ENCODE measurements at places on chromosomes 1 and 21.

DNA sequence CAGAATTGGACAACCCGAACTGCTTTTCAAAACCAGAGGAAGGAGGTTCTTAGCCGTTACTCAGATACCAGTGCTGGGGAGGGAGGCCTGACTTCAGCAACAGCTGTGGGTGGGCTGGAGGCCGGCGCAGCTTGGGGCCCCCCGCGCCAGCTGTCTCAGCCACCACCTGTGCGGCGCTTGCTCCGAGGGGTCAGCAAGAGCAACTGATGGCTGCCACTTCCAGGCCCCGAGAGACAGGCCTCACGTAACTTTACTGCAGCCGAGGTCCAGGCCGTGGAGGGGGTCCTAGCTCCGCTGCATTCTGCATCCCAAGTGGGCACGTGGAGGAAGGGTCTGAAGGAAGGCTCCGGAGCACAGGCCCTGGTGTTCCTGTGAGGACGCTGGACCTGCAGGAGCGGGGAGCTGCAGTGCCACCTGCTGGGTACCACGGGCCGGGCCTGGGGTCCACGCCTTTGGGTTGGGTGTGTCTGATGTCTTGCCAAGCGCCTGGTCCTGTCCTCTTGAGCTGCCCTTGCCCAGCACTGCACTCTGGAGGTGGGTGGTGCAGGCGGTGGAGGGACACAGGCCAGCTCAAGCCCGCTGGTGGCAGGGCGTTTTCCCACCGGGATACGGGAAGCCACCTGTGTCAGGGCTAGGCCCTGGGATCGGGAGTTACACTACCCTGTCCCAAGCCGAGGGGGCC lies 9.8 kb downstream of the THAP3 start:
- no peak for DNase-seq

- no peak for DNase-seq
These were observed 13.1 kb downstream of the CDCP2 start for GRCh38 chr1:54139711-54140110.

DNA sequence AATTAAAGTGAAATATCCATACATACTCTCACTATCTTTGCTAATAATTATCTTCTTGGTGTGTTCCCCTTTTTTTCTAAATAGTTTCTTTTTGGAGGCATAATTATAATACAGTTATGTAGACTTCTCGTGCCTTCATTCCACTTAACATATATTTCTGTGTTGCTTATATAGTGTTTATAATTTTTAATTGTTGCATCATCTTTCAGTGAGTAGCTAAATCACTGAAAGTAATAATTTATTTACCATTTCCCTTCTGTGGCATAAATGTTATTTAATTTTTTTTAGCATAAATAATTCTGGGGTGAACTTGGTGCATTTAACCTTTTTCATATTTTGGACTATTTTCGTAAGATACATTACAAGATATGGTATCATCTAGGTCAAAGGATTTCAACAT lies 38.3 kb downstream of the SMAP2 start:
- no peak for DNase-seq

GRCh38 chr21:29638761-29639327 lies 301.0 kb downstream of the GRIK1 start:
- DNase-seq, result no peak

DNA sequence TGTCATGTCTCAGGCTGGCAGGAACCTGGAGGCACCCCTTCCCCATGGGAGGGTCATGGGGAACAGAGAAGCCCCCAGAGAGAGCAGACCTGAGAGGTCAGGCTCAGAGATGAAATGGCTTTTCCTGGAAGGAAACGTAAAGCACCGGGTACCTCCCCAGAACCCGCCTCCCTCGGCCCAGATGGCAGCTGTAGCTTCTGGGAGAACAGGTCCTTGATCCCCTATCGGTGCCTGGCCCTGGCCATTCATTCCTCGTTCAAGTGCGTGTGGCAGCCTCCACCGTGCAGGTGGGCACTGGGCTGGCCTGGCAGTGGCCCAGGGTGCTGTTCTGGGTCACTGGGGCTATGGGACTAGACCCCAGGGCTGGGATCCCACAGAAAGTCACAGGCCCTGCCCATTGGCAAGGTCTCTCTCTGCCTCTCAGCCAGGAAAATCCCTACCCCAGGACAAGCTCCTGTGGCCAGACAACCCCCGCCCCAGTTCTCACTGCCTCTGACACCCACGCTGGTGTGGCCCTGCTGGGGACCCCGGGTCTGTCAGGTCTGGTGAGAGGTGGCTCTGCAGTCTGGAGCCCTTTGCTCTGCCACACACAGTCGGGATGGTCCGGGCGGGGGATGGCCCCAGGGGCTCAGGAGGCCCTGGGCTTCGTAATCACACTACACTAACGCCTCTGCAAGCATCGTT lies 183.2 kb upstream of the VAMP3 start:
- no peak for DNase-seq

Measured in stimulated activated CD4-positive, alpha-beta T cell treated with anti-CD3 and anti-CD28 coated beads, Interleukin-12 subunit alpha, Interleukin-12 subunit beta, amount 100 ng/mL, for 24 hours (primary cell).